ENCODE measurements at places on chromosomes 7 and 10.

- DNase-seq = no peak
These were observed 42.9 kb upstream of the PARD3 start for GRCh38 chr10:34858003-34858402.

DNA sequence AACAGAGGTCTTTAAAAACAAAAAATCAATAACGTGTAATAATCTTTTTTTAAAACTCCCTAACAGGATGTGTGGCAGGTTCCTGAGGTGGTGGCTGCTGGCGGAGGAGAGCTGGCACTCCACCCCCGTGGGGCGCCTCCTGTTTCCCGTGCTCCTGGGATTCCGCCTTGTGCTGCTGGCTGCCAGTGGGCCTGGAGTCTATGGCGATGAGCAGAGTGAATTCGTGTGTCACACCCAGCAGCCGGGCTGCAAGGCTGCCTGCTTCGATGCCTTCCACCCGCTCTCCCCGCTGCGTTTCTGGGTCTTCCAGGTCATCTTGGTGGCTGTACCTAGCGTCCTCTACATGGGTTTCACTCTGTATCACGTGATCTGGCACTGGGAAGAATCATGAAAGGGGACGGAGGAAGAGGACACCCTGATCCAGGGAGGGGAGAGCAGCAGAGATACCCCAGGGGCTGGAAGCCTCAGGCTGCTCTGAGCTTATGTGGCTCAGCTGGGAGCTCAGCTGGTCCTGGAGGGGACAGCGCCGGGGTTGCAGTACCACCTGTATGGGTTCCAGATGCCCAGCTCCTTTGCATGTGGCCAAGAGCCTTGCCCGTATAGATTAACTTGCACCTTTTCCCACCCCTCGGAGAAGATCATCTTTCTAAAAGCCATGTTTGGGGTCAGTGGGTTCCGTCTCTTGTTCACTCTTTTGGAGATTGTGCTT lies 16.7 kb upstream of the AZGP1 start:
- no peak for DNase-seq

GRCh38 chr10:23395017-23395416 lies 43.9 kb upstream of the OTUD1 start:
- DNase-seq = no peak

DNA sequence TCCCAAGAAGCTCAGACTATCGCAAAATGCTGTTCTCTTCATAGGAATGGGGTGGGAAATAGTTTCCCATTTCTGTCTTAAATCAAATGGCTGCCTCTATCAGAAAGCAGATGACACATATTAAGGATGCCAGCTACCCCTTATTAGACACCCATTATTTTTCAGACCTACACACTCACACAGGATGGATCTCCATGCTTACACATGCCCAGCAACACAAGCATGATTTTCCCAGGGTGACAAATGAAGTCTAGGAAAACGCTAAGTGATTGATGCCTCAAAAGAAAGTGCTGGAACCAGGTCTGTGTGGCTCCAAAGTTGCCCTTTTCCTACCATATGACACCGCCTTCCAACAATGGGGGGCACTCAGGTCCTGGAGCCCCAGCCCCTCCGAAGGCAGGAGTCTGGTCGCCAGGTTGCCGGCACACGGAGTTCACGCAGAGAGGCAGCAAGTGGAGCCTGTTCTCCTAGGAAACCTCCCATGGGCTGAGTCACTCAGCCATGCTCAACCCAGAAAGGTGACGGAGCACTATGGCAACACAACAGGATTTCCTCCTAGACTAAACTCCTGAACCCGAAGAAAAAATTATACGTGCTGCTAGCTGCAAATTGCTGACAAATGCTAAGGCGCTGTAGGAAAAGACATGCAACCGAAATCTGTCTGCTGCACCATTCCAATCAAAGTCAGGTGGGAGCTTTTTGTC lies 19.8 kb downstream of the VOPP1 start:
- no peak for DNase-seq

- no peak for DNase-seq
These were observed 36.0 kb downstream of the C10orf143 start for GRCh38 chr10:130074639-130075038.

- no peak for DNase-seq
These were observed 674.8 kb downstream of the KCNMA1 start for GRCh38 chr10:76962851-76963250.

GRCh38 chr7:78112488-78112887 lies 313.9 kb downstream of the PHTF2 start:
- DNase-seq = no peak

DNA sequence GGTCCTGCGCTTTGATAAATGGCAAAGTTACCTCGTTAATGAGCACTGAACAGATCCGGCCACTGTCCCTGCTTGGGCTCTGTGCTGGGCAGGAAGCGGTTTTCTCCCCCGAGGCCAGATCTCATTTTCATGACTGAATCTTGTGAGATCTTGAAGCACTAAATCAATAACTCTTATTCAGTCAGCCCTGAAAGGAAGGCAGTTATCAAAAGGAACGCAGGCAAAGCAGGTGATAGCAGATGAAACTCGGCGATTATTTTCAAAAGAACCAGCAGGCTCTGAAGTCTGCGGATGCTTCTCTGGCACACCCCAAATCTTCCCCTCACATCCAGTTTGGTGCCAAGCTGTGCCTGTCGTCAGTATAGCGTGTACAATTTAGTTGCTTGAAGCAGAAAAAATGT lies 228.7 kb downstream of the BAMBI start:
- no peak for DNase-seq

DNA sequence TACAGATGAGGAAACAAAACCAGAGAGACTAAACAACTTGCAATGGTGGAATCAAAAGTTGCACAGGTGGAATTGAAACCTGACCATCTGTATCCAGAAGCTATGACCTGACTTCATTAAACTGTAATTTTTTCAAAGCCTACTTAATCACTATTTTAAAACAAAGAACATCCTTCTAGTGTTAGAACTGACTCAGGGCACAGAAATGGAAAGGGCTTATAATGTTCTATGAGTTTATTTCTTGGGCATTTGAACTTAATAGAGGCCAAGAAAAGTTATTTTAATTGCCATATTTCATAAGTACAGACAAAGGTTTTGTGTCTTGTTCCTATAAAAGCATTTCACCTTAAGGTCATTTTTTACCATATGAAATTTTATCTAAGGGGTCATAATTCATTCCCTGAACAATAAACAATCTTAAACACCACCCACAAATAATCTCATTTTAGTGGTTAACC lies 8.8 kb downstream of the ITGB1 start:
- DNase-seq = no peak

DNA sequence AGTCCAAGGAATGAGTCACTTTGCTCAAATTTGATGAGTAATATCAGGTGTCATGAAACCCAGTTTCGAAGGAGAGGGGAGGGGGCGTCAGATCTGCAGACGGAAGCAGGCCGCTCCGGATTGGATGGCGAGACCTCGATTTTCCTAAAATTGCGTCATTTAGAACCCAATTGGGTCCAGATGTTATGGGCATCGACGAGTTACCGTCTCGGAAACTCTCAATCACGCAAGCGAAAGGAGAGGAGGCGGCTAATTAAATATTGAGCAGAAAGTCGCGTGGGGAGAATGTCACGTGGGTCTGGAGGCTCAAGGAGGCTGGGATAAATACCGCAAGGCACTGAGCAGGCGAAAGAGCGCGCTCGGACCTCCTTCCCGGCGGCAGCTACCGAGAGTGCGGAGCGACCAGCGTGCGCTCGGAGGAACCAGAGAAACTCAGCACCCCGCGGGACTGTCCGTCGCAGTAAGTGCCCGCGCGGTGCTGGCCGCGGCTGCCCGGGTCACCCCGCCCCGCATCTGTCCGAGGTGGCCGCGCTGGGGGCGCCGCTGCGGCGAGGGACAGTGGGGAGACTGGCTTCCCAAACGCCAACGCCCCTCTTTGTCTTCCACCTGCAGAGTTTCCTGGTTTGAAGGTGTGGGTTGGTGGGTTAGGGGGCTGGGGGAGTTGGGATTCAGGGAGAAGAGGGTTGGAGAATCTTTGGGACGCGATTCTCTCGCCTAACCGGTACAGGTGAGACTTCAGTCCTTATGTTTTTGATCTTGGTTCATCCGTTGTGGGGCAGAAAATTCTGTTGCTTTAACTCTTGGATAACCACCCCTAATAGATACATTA lies at the start of gene TAC1:
Gene TAC1, plus strand, starts transcription at position 351 of the 829 bp plus-strand sequence. CDS start 527 bp downstream, outside the sequence.
- no peak for DNase-seq

- no peak for DNase-seq
These were observed 39.1 kb upstream of the BET1 start for GRCh38 chr7:94043299-94043698.

DNA sequence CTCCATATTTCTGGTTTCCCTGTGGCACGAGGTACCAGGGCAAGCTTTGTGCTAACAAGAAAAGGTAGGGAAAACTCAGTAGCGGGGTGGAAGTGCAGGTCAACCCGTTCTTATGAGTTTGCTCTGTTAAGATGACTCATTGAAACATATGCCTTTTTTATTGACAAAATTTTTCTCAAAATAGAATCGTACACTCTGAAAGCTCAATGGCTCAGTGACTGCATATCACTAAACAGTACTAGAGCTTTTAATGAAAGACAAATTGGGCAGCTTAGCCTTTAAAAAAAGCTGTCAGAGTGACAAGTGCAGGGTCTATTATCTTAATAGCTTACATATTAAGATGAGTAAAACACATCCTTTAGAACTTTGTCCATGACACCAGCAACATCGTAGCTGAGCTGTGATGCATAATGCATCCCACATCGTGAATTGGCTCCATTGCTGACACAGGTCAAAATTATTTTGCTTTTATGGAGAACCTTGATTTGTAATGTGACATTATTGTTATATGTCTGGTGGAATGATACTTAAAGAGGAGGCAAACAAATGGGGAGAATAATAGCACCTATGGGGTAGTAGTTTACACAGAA lies 264.4 kb downstream of the ETV1 start:
- peak; percentile 44 for DNase-seq

GRCh38 chr10:120998251-120998650 lies 147.1 kb downstream of the WDR11 start:
- no peak for DNase-seq

DNA sequence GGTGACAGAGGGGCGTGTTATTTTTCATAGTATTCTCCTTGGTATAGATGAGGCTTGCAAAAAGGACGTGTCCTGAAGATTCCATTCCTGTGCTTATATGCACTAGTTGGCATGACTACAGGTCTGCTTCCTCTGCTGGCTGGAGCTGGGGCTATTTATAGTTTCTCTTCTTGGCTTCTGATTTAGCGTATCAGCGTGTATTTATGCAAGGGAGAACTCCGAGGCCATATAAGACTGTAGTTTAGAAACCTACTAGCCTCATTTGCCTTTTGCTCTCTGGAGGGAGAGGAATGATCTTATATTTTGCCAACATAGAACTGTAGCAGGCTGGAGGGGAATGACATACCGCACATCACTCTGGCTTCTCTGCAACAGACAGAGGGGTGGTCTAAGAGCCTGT lies 39.7 kb downstream of the CACNB2 start:
- DNase-seq = no peak

DNA sequence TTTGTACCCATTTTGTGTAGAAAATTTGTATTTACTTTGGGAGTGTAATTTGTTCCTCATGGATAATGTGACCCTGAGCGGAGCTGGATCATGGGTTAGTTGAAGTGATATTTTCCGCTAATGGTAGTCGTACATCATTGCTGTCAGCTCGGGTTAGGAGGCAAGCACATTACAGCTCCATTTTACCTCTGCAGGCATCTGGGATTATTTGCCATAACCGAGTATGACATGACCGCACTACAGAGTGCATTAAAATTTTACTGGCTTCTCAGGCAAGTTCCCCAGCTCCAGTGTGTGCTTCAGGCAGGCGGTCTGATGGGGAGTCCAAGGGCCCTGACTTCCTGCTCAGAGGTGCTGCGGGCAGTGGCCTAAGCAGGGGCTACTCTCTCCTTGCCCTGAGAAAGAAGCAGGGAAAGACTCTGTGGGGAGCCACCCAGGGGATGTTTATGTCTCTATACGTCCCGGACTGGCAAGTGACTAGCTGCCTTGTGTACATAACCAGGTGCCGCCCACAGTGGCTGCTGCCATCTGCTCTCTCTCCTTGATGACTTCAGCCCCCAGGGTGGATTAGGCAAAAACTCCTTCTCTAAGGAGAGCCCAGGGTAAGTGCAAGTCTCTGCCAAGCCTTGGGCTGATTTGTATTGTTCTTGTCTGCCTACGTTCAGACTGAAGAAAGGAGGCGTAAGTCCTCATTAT lies 685.3 kb upstream of the GALNT17 start:
- no peak for DNase-seq

- peak; percentile 44 for DNase-seq
These were observed 741 bp downstream of the GPR85 start for GRCh38 chr7:113085781-113086390.

- DNase-seq = no peak
These were observed 68.4 kb upstream of the PDCD4 start for GRCh38 chr10:110803239-110803749.

GRCh38 chr10:6053303-6053702 lies 8.9 kb downstream of the IL2RA start:
- DNase-seq = no peak

DNA sequence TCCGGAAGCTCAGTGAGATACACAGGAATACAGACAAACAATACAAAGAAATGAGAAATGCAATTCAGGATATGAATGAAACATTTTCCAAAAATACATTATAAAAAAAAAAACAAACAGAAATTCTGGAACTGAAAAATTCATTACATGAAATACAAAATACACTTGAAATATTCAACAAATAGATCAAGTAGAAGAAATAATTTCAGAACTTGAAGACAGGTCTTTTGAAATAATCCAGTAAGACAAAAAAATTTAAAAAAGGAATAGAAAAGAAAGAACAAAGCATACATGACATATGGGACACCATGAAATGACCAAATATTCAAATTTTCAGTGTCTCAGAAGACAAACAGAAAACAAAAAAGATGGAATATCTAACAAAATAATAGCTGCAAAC lies 102.5 kb downstream of the ALOX5 start:
- no peak for DNase-seq

DNA sequence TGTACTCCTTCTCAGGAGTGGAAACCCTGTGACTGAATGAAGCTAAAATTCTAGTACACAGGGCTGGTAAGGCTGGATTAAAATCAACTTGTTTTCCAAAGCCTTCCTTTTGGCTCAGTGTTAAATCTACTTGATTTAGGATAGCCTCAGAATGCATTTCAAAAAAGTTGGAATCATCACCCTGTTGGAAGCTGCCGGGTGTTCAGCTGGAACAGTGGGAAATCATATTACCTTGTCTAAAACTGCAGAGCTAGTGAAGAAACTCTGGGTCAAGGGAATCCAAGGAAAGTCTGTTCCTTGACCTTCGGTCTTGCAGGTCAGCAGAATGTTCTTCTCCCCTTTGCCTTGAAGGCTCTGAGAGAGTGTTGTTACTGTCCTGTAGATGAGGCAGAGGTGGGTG lies 252.1 kb upstream of the INHBA start:
- DNase-seq = no peak

DNA sequence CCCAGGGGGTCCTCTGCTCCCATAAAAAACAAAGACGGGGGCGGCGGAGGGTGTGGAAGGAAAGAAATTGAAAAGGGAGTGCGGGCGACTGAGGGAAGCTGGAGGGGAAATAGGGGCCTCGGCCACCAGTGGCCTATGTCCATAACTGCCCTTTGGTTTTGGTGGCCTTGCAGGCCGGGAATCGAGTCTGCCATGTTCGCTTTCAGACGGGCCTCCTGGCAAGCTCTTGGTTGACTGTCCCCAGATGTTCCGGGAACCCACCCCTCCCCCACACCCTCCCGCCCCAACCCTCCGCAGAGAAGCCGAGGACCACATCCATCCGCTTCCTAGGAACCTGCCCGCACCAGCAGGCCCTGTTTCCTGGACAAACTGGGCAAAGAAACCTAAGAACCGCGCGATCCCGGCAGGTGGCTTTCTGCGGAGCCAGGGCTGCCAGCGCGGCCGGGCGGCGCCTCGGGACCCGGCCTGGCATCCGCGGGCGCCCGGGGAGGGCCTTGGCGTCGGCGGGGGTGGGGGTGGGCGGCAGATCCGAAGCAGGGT lies 20.0 kb upstream of the GATA3 start:
- DNase-seq = no peak

- peak; percentile 57 for DNase-seq
These were observed 1.1 kb downstream of the FKBP9 start for GRCh38 chr7:32958046-32959025.

Data from NCI-H1092 treated with DMSO at 0.1 percent for 48 hours (cell line).